ENCODE measurements at places on chromosomes 12 and 14.

DNA sequence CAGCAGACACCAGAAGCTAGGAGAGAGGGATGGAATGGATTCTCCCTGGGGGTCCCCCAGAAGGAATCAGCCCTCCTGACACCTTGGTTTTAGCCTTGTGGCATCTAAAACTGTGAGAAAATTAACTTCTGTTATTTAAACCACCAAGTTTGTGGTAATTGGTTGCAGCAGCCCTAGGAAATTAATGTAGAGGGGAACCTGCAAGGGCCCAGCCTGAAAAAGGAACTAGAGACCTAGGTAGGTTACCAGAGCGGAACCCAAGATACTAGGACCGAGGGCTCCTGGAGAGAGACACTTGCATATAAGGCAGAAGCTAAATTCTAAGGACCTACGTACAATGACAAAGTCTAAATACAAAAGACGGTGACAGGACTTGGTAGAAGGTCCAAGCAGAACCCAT is 8.1 kb upstream of the DENND5B start:
- no peak for DNase-seq

DNA sequence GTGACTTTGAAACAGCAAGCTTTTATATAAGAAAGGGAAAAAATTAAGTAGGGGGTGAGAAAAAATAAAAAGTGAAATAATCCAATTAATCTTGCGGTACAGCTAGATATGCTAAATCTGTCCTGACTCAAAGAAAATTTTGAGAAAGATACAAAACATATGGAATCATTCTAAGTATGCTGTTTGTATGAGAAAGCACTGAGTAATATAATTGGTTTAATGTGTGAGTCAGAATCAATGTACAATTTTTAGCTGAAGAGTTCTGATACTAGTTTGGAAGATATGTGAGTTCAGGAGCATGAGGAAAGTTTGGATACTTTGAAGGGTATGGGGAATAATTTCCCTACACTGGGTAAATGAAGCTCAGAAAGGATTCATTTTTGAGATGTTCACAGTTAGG is 190.9 kb upstream of the RASSF8 start:
- DNase-seq = no peak

- DNase-seq = no peak
Observed at GRCh38 chr12:121776190-121777098, 17.0 kb downstream of the RHOF start.

- DNase-seq = peak; percentile 46
Observed at GRCh38 chr14:94028450-94028826, 2.3 kb downstream of the OTUB2 start.

GRCh38 chr12:11767798-11768197 is 118.3 kb downstream of the ETV6 start:
- no peak for DNase-seq

DNA sequence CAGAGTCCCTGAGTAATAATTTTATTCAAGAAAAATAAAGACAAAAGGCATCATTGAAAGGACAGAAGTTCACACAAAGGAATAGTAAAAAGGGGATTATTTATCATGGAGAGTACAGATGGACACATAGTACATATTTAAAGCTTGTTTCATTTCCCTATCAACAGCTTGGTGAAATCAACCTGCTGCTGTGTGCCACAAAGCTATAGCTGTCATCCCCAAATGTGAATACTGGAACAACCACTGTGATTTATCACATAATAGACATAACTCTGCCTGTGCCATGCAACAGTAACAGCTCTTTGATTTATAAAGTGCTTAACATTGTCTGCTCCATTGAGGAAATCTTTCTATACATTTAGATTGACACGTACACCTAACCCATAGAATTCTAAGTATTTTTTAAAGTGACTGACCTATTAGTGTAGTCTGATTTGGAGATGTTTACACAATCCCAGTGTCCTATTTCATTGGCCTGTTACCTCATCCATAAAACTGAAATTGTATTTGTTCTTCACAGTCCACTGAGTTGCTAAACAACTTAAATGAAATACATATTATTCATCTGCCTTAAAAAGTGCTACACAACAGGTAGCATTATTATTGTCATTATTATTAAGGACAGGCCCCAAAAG is 3.3 kb downstream of the NEMF start:
- DNase-seq = no peak

DNA sequence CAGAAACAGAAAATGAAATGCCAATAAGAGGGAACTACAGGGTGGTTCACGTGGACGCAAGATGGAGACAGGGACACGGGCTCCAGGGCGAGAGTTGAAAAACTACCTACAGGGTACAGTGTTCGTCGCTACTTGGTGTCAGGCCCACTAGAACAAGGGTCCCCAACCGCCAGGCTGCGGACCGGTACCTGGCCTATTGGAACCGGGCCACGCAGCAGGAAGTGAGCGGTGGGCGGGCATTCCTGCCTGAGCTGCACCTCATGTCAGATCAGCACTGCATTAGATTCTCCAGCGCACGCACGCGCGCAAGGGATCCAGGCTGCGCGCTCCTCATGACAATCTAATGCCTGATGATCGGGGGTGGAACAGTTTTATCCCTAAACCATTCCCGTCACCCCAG is 14.8 kb downstream of the INF2 start:
- no peak for DNase-seq

DNA sequence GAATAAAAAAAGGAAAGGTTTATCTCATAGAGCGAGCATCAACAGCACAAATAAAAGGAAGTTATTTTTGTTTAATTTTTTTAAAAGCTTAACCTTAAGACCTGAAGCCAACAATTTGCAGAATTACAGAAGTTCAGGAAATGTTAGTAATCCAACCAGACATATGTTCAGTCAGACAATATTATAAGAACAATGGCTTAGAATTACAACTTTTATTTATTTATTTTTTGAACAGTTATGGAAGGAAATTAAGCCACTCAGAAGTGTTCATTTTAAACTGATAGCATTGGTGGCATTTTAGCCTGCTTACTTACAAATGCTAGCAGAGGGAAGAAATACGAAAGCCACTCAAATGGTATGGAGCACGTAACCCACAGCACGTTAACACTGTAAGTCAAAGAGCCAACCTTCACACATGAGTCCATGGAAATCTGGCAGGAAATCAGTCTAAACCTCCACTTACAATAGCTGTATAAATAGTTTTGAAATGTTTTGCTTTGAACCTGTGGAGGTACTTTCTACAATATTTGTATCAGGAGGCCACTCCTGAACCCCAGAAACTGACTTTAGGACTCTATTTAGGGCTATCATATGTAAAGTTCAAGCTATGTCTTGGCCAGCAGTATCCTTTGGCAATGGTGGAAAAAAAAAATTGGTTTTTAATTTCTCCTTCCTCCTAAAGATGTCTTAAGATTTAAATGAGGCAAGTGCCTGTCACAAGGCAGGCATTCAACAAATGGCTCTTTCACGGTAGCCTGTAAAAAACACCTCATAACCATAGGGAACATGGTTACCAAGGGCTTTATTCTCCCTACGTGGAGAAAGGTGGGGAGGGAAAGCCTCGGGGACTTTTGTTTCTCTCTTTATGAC is 102.3 kb downstream of the ITPR2 start:
- DNase-seq = no peak

GRCh38 chr12:32843528-32844095 is 53.0 kb downstream of the PKP2 start:
- DNase-seq = no peak
